ENCODE measurements at places on chromosomes 13 and 19.

DNA sequence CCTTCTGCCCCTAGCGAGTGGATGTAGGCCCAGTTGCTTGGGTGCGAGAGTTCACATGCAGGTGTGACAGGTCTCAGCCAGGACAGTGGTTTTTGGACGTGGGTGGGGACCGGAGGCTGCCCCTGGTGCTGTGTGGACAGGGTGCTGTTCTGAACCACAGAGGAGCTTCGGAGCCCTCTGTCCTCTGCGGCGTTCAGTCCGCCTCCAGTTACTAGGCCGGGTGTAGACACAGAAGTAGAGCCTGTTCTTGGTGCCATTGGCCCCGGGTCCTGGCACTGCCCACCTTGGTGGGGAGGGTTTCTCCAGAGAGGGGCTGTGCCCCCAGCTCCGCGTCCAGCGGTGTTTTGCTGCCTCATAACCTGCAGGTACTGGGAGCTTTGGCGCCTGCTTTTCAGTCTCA lies 52.4 kb downstream of the MCF2L start:
- no peak for DNase-seq

- no peak for DNase-seq
Observed at GRCh38 chr13:50309318-50309717, 294.1 kb downstream of the KCNRG start.

DNA sequence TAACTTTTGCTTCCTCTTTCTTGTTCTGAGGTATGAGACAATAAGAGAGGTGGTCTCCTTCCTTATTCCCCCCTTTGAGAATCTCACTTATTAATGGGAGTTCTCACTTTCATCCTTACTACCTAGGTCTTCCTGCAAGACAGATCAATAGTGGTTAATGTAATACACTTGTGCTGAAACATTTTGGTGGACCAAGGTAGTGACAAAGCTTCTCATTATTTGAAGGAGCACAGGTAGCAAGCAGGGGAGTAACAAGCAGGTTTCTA lies 17.9 kb downstream of the ZNF700 start:
- DNase-seq, result peak; percentile 7

GRCh38 chr13:37059848-37060192 lies 332 bp upstream of the SUPT20H start:
- no peak for DNase-seq

GRCh38 chr19:19062454-19063182 lies 1.2 kb upstream of the SLC25A42 start:
- no peak for DNase-seq

DNA sequence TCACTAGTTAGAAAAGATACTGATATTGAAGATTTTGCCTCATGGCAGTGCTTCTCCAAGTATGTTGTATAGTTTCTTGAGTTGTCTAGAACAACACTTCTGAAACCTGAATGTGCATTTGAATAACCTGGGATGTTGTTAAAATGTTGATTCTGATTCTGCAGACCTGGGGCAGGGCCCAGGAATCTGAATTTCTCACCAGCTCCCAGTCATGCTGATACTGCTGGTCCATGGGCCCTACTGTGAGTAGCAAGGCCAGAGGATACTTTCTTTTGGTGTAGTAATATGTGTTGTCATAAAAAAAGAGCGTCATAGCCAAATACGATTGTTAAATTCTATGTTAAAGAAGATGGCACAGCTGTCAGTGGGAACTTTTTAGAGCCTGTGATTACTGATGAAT lies 41.6 kb upstream of the C1QTNF9 start:
- no peak for DNase-seq

GRCh38 chr19:38993271-38993670 lies 17.7 kb upstream of the FBXO17 start:
- no peak for DNase-seq

DNA sequence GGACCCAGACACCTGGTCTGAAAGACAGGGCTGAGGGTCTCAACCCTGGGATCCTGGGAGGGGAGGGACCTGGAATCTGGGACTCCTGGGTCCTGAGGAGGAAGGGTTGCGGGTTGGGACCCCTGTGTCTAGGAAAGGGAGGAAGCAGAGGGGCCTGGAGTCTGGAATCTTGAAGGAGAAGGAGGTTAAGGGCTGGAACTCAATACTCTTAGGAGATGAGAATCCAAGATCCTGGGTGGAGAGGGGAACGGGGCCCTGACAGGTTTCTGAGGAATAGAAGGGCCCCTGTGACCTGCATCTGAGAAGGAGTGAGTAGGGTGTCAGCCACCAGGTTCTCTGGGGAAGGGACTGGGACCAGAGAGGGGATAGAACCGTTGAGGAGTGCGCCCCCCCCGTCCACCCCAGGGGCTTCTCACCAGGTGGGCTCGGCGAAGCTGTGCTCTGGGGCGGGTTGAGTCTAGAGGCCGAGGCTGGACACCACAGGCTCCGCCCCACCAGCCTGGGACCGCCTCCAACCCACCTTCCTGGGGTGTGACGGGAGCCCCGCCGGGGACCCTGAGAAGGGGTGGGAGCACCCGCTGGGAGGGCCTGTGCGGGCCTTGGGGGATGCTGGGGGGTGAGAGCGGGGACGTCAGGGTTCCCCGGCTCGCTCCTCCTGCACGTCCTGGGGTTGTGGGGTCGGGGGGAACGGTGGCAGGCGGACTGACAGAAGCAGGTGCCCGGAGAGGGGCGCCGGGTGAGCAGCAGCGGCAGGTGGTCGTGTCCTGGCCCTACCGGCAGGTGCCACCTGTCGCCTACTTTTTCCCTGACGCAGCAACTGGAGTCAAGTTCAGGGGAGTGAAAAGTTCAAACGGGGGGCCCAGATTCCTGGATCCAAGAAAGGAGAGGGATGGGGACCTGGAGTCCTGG lies at the start of gene MAMSTR:
Gene MAMSTR, minus strand, starts transcription at position 463 of the 909 bp plus-strand sequence. CDS start 694 bp downstream, outside the sequence.
- no peak for DNase-seq

DNA sequence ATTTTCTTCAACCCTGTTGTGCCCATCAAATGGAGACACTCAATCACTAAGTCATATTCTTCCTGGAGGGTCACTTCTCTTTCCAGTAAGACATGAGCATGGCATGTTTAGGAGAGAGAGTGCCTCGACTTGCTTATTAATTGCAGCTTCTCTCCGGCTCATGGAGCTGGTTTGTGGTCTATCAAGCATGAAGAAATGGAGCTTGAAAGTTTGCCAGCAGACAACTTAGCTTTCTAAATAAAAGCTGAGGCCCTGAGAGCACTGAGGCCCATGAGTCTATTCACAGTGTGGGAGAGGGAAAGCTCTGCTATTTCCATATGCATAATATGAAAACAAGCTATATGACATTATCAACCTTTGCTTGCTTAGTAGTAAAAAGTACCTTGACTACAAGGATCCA lies 378.5 kb downstream of the FGF9 start:
- peak; percentile 66 for DNase-seq

DNA sequence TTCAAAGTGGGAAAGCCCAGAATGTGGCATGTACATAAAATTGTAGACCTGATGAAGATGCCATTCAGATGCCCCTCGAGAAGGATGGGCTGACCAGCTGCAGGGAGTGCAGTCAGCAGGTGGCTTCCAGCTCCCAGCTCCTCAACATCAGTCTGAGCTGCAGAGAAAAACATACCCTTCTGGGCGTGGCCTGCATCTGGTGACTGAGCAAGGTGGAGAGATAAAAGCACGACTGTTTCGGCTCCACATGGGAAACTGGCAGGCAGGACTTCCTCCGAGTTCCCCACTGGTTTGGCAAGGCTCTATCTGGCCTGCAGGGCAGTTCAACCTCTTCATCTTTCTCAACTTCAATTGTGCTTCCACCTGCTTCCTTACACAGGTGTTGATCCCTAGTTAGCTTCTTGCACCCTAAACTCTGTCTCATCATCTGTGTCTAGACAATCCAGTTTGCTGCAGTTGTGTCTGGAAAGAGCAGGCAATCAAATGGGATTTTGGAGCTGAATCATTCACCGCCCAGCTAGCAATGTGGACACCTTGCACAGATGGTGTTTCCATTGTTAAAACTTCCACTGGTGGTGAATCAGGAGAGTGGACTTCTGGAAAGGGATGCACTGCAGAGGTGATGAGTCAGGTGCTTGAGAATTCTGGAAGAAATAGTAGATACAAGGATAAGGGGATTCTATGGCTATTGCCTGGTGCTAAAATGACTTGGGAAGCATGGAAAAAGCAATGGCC lies 56.8 kb downstream of the POLR1D start:
- DNase-seq, result no peak

GRCh38 chr19:45351401-45351952 lies 10.9 kb downstream of the KLC3 start:
- DNase-seq, result no peak

DNA sequence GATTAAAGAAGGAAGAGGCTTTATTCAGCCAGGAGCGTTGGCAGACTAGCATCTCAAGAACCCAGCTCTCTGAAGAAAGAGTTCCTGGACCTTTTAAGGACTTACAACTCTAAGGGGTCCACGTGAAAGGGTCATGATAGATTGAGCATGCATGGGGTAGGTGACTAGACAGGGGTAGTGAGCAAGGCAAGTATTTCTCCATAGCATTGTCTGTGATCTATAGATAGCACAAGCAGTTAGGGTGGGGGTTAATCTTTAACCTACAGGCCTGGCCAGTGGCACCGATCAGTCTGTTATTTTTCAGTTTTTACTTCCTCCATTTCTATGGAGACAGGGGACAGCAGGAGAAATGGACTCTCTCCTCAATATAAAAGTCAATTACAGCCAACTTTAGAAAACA lies 983.7 kb downstream of the SLITRK1 start:
- no peak for DNase-seq

DNA sequence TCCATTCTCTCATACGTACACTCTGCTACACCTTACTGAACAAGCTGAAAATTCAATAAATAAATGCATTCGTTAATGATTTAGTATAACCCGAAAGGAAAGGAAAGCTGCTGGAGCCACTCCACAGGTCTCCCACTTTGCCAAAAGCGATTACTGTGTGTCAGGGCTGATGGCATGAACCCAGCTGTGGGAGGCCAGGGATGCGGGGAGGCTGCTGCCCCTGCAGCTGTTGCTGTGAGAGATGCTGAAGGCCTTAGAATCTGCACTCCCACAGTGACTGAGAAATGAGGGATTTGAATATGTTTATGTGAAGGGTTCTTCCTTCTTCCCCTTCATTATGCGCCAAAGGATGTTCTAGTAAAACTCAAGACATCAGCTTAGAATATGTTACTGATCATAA lies 58.7 kb upstream of the NBEA start:
- DNase-seq, result no peak

DNA sequence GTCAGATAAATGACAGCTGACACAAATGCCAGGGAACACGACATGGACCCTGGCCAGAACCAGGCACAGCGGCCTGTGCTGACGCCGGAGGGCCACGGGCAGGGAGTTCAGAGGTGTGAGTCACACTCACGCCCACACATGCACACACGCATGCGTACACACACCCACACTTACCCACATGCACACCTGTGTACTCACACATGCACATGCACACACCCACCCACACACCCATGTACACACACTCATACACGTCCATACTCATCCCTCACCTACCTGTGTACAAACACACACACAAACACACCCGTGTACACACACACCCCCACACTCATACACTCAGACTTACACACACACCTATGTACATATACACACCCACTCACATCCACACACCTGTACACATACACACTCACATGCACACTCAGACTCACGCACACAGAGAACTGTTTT lies 40.4 kb downstream of the MLLT1 start:
- DNase-seq, result no peak

GRCh38 chr19:10333758-10334587 lies 644 bp upstream of the RAVER1 start:
- DNase-seq, result no peak

DNA sequence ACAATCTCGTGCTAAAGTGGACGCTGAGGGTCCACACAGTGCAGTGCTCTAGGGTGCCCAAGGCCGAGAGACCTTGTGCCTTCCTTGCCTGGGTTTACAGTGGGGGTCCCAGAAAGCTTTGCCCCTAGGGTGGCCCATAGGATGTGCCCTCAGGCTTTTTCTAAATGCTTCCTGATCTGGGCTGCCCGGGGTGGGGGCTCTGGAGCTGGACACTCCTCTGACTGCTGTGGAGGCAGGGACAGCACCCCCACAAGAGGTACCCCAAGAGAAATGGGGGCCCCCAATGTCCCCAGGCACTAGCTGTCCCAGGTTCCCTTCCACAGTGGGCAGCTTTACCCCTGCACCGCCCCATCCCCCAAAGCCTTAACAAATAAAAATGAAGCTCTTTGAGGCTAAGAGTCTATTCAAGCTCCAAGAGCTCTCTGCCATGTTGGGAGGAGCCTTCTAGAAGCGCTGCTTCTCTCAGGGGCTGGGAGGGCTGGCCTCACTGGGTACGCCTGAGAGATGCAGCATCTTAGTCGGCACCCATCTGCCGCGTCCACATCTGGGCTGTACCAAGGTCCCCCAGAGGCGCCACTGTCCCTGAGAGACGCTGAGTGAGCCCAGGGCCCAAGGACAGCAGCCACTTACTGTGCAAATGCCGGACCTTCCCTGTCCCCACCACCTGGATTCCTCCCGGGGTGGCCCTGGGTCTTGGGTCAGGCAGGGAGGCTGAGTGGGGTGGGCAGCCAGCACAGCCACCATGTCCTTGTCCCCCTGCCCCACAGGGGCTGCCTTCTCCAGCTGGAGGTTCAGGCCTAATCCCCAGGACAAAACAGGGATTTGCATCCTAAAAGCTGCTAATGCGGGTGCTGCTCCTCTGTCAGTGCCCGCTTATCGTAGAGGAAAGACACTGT lies 27.4 kb downstream of the CEBPA start:
- DNase-seq, result no peak

DNA sequence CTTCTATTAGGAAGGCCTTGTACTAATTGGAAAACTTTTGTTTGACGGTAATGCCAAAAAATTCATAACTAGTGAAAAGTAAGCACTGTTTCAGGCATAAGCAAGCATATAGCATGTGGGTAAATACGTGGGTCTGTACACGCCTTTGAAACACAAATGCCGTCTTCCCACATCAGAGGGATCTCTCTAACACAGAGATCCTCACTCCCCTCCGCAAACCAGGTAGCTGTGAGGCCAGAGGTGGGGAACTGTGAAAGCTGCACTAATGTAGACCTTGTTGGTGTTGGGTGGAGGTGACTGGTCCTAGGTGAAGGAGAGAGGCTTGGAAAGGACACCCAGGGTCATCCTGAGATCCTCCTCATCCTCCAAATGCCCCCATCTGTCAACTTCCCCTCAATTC lies 16.0 kb upstream of the POU2F2 start:
- no peak for DNase-seq

- no peak for DNase-seq
Observed at GRCh38 chr13:27533155-27533643, 82.8 kb upstream of the MTIF3 start.

- no peak for DNase-seq
Observed at GRCh38 chr13:75762955-75763354, 126.8 kb downstream of the LMO7 start.

DNA sequence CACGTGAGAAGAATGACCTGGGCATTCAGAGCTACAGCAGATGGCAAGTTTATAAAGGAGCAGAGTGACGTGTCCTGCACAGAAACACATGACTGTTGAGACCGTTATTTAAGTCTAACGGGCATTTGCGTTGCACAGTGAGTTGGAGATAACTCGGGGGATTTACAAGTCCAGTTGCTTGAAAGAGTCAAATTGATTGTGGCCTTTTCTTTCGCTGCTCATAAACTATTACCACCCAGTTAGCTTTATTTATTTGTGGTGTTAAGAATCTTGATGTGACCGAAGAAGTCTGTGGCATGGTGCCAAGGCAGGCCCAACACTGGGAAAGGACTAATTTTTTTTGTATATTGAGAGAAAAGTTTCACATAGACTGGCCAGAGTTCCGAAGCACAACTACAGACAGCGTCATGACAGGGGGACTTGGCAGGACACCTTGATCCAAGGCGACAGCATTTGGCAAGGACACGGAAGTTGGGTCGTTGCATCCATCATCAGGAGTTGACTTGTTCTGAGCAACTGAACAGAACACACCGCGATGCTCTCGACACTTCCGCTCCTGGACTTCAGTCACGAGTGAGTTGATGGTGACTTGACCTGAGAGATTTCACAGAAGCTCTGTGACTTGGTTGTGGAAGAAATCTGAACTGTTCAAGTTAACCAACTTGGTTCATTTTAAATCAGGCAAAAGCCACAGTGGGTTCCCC lies 11.9 kb upstream of the PTOV1 start:
- no peak for DNase-seq
